Anterior cingulate cortex (tissue), 58 donors: ENCODE measurements at places on chromosomes 12 and 14.
A peak's percentile ranks its signal among the peaks of the same experiment; 100 is the strongest.

- no peak for DNase-seq
Measured at GRCh38 chr12:110581931-110582275, 1.2 kb downstream of the PPTC7 start.

DNA sequence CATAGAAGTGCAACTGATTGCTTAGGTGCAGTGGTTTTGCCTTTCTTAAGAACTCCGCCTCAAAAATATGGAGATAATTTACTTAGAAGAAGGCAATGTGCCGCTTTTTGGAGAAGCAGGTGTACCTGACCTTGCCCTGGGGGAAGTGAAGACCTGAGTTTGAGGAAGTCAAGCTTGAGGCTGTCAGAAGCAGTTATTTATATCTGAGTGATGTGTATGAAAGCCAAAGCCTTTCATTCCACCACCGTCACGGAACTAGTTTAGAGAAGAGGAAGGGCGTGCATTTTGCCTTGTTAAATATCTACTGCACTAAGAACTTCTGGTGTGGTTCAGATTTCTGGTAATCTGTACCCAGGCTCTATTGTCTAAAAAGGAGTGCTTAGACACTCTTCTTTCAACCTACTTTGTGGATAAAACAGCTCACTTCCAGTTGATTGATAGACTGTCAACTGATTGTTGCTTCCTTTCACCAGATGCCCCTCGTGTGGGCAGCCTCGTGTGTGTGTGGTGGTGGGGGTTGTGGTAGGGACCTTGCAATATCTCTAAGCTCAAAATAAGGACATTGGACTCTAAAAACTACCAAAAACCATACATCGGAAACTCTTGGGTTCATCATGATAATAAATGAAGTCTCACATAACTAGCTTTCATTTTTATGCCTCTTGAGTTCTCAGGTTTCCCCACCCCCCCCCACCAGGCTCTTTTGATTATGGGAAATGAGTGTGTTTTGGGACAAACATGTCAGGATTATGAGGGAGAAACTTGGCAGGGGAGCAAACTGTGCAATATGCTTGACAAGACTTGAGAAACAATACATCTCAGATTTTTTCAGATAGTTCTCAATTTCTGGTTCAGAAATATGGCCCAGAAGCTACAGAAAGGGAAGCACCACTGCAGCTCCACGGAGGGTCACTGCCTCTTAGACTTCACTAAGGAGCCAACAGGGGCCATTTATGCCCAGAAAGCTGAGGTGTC lies 78.6 kb downstream of the ARF6 start:
- DNase-seq: no peak

- DNase-seq: no peak
Measured at GRCh38 chr14:29553427-29553826, 374.2 kb downstream of the PRKD1 start.

DNA sequence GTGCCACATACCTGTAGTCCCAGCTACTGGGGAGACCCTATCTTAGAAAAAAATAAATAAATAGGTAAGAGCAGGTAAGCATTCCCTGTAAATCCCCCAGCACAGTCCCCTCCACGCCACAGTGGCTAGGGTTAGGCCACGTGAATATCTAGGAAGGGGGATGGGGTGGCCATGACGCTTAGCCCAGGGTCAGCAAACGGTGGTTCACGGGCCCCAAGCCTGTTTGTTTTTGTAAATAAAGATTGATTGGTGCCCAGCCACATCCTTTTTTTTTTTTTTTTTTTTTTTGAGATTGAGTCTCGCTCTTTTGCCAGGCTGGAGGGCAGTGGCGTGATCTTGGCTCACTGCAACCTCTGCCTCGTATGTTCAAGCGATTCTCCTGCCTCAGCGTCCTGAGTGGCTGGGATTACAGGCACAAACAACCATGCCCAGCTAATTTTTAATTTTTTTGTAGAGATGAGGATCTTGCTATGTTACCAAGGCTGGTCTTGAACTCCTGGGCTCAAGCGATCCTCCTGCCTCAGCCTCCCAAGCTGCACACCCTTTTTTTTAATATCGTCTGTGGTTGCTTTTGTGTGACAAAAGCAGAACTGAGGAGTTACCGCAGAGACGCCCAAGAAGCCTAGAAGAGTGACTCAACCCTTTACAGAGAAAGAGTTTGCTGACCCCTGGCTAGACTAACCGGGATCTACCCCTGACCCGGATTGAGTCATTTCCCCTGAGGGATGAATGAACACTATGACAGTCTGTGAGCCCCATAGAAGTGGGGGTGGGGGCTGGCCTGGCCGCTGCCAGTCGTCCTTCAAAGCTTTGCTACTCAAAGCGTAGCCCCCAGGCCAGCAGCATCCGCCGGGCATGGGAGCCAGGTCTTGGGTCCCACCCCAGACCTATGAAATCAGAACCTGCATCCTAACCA lies 113.7 kb upstream of the NCOR2 start:
- DNase-seq: no peak

DNA sequence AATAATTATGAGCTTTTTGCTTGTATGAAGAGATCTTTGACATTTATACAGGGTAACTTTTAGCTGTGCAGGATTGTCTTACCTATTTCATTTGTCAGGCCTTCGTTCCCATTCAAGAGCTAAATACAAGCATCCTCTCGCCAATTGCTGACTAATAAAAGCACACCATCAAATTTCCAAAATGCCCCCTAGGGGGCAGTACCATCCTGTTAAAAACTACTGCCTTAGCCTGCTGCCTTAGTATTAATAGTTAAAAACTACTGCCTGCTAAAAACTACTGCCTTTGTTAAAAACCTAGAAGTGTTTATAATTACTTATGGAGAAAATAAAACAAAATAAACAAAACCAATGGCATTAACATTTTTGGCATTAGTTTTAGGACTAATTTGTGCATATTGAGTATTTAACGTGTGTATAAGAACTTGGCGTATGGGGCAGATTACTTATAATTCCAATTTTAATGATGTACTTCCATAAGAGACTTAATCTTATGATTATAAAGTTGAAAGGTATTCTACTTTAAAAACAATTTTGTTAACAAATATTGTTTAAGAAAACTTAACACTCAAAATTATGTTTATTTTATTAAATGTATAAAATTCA lies 3.0 kb upstream of the IFI27L2 start:
- DNase-seq: peak; percentile 45
